ENCODE measurements at places on chromosomes 6 and 20.

DNA sequence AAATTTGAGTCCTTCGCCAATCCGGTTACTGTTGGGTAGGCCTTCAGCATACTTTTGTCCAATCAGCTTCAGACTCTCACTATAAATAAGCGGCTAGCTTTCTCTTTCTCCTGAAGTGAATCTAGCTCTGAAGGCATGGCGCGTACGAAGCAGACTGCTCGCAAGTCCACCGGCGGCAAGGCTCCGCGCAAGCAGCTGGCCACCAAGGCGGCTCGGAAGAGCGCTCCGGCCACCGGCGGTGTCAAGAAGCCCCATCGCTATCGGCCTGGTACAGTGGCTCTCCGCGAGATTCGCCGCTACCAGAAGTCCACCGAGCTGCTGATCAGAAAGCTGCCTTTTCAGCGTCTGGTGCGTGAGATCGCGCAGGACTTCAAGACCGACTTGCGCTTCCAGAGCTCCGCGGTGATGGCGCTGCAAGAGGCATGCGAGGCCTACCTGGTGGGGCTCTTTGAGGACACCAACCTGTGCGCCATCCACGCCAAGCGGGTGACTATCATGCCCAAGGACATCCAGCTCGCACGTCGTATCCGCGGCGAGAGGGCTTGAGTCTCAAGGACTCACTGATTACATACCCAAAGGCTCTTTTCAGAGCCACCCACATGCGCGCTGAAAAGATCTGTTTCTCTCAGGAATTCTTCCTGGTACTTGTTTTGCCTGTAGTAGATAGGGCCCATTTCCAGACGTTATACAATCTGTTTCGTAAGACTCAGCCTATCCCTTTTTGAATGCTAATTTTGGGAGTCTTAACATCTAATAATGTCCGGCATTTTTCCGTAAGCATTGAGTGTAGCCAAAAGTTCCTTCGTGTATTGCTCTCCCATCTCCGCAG, 102.0 kb downstream of the OR2B2 start:
- DNase-seq, result no peak

DNA sequence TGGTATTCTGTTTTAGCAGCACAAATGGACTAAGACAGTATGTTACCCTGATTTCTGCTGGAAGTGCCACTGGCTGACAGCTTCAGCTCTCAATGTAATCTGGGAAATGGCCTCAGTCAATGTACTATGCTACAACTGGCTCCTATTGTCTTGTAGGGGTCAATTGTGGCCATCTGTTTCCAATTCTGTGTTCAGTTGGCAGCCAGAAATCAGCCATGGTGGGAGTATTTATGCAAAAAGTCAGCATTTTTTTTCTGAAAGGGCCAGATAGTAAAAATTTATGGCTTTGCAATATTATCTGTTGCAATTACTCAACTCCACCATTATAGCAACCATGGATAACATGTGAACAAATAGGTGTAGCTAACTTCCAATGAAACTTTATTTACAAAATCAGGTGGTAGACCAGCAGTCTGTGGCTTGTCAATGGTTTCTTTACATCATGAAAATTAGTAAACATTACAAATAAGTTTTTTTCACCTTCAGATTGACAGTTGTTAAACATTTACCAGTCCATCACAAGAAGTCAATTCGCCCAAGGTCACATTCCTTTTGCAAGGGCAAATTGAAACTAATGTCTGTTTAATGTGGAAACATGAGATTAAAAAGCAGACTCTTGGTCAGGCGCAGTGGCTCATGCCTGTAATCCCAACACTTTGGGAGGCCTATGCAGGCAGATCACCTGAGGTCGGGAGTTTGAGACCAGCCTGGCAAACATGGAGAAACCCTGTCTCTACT, 58.3 kb upstream of the TSHZ2 start:
- DNase-seq, result no peak

GRCh38 chr6:16135066-16135465, 6.2 kb downstream of the MYLIP start:
- no peak for DNase-seq

GRCh38 chr6:56764081-56764566, 121.4 kb upstream of the DST start:
- no peak for DNase-seq

Measured in activated CD4-positive, alpha-beta T cell treated with anti-CD3 and anti-CD28 coated beads for 24 hours (primary cell).